ENCODE measurements at places on chromosomes 5 and 9. TPM values are rescaled to one million over a fixed set of nuclear protein-coding genes. Genes with fewer than 3 reads are reported as not detected.

- DNase-seq = no peak
These were observed at the start of gene FAM170A for GRCh38 chr5:119629339-119629738. FAM170A (plus strand) TSS chr5:119629558; CDS start chr5:119629769, 211 bp downstream.

DNA sequence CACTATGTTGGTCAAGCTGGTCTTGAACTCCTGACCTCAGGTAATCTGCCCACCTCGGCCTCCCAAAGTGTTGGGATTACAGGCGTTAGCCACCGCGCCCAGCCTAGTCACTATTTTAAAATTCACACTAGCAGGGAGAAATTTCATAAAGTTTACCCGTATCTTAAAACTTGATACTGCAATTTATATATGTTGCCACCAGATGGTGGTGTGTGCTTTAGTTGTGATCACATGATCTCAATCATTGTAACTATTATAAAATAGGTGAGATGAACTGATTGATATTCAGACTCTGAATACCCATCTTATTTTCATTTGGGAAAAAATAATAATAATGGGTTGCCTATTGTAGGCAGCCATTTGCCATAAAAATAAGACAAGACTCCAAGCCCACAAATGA is 1330.4 kb upstream of the WWC1 start:
- DNase-seq = no peak

GRCh38 chr5:72238712-72239445 is 81.2 kb downstream of the MRPS27 start:
- DNase-seq = no peak

- DNase-seq = peak; percentile 12
These were observed 264.8 kb downstream of the CSNK1G3 start for GRCh38 chr5:123776761-123777160.

DNA sequence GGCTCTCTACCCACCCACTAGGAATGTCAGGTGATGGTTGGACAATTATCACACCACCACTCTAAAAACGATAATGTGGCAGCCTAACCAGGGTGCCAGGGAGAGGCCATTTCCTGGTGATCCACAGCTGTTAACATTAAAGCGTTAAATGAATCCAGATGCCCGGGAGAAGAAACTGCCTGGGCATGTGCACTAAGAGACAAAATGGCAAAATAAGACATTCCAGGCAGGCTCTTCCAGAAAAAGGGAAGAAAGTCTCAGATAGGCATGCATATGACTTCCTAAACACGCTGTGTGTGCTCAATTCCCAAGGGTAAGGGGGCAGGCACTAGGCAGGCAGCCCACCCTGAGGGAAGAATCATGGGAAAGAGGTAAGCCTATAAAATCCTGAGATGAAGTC is 4.6 kb upstream of the TXN start:
- DNase-seq = no peak

IFNA21 gene
- total RNA-seq = not detected

GRCh38 chr9:122126331-122127261 is 33.0 kb downstream of the NDUFA8 start:
- no peak for DNase-seq

CCDC171 gene
- 4.5 TPM for total RNA-seq

GRCh38 chr5:155878991-155879575 is 447.9 kb upstream of the SGCD start:
- no peak for DNase-seq

- DNase-seq = peak; percentile 84
These were observed 48.2 kb downstream of the ADAMTS12 start for GRCh38 chr5:33843579-33843978.

- DNase-seq = no peak
These were observed 5.9 kb upstream of the TAL2 start for GRCh38 chr9:105656131-105656921.

SLC6A19 gene
- not detected for total RNA-seq

- no peak for DNase-seq
These were observed 123.5 kb upstream of the TARS1 start for GRCh38 chr5:33317271-33317670.

TNC gene
- 0.67 TPM for total RNA-seq

DNA sequence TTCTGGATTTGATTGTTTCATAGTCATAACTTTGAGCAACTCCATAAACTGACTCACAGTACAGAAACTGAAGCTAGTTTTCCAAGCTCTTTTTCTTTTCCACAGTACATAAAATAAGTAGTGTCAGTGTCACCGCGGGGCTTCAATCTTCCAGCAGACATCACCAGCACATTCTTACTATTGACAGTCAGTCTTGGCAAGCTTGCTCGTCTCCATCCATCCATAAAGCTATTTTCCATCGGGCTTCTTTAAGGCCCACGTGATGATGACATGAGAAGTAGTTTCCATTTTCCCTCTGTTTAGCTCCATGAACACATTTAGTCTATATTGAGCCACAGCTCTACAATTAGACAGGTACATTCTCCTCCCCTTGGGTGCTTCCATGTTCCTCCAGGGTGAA is 443.4 kb downstream of the KDM4C start:
- no peak for DNase-seq

RAB24 gene
- total RNA-seq = 23.1 TPM

PPP1R26 gene
- total RNA-seq = 32.7 TPM
